T-helper 17 cell (primary cell): ENCODE measurements at places on chromosomes 4 and X.

DNA sequence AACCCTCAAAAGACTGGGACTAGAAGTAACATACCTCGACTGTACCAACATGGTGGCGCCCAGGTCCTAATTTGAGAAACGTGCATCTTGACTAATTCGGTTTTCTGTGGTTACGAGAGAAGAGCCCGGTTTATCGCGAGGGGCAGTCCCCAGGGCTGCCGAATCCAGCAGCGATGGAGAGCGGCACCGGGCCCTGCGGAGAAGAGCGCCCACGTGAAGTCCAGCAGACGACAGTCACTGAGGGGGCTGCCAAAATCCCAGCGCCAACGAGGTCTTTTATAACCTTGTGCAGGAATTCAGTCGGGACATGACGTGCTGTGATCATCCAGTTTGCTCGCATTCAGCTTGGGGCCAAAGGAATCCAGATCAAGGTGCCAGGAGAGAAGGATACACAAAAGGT lies 187.5 kb upstream of the SLITRK2 start:
- DNase-seq: no peak

GRCh38 chrX:154486396-154487207 lies at the start of gene UBL4A:
UBL4A (minus strand) TSS chrX:154486615; CDS start chrX:154486584, 31 bp downstream.
- peak; percentile 61 for DNase-seq

DNA sequence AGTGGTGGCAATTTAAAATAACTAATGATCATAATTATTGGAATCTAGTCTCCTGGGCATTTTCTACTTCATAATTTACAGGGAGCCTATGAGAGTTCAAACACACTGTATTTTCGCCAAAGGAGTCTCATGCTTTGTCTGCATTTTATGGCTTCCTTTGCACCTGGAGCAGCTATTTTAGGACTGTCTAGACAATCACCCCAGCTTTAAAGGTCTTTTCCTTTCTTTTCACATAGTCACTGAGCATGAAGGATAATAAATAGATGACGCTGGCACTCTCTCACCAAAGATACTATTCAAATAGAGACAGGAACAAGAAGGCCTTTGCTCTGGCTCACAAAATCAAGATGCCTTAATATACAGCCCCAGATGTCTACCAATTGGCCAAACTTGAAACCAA lies 43.0 kb downstream of the AMELX start:
- no peak for DNase-seq

GRCh38 chr4:134906404-134907023 lies 704.9 kb upstream of the PABPC4L start:
- DNase-seq: no peak

GRCh38 chrX:71222929-71223328 lies at the start of gene GJB1:
GJB1 (plus strand) TSS chrX:71223224; CDS start chrX:71223708, 484 bp downstream.
- no peak for DNase-seq

- DNase-seq: no peak
Observed at GRCh38 chrX:2632533-2633504, 58.3 kb upstream of the CD99 start.

DNA sequence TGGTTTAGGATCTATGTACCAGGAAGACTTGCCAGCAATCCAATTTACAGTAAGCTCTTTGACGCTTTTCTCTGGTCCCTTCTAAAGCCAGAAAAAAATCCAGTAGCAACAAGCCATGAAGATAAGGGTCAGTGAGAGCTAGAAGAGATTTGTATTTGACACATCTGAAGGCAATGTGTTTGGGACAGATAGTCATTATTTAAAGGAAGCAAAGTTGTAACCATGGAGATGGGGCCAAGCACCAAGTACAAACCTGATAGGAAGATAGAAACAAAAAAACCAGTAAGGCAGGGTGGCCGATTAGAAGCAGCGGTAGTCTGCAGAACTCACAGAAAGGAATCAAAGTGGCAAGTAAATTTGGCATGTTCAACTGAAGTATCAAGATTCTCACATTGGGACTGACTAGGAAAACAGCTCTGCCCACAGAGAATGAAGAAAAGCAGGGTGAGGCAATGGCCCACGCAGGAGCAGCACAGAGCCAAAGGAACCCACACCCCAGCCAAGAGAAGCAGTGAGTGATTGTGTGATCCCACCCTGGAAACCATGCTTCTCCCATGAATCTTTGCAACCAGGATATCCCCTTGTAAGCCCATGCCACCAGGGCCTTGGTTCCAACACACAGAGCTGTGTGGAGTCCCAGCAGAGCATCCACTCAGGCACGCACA lies 12.9 kb upstream of the C4orf54 start:
- no peak for DNase-seq
